Stimulated activated CD4-positive, alpha-beta T cell treated with anti-CD3 and anti-CD28 coated beads, Interleukin-1b, Interleukin-23, amount 100 ng/mL, for 1 hour (primary cell): ENCODE measurements at places on chromosomes 5 and 9.

GRCh38 chr5:143695244-143695864, 116.6 kb upstream of the HMHB1 start:
- no peak for DNase-seq

DNA sequence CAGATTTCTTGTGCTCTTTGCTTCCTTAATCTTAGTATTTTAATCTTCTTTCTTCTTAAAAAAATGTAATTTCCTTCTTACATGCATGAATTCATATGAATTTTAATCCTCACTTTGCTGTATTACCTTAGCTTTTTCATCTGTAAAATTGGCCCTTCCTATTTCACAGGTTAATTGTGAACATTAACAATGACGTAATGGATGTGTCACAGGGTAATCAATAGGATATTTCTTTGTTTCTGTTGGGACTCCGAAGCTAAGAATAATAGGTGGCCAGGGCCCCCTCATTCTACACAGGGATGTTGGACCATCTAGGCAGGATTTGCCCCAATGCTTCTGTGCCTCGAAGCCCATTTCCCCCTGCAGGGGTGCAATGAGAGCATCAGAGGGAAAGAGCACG, 187.4 kb upstream of the NFIB start:
- no peak for DNase-seq

DNA sequence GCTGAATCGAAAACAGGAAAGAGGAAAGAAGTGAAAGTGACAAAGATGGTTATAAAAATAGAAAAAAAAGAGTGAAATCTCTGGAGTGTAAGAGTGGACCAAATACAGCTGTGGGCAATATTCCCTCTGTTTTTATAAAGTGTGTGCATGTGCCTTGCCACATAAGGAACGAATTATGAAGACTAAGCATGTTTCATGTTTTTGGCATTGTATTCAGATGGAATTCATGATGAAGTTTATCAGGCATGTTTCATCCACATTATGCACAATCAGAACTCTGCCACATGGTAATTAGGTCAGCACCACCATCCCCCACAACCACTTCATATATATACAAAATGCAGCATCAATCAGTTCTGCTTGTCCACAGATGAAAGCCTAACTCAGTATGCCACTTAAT, 348.0 kb downstream of the ZNF608 start:
- DNase-seq = no peak

- no peak for DNase-seq
Observed at GRCh38 chr5:128974567-128974966, 9.3 kb downstream of the SLC27A6 start.

GRCh38 chr5:95113489-95113888, 171.4 kb downstream of the MCTP1 start:
- no peak for DNase-seq

DNA sequence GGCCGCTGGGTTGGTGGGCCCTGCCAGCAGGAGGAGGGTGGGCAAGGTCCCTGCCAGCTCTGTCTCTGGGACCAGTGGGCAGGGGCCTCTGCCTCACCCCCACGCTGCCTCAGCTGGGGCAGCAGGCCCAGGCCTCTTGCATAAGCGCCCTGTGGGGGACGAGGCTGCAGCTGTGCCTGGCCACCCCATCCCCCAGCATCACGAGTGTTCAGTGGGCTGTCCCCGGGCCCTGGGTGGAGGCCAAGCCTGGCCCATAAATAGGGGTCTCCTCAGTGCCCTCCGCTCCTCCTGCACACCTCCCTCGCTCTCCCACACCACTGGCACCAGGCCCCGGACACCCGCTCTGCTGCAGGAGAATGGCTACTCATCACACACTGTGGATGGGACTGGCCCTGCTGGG, at the start of gene PTGDS:
TSS of gene PTGDS (plus strand) at position 282 of the 400 bp plus-strand sequence. CDS start at position 357, 75 bp downstream.
- DNase-seq = no peak

GRCh38 chr5:150789943-150790611, 11.5 kb downstream of the SMIM3 start:
- peak; percentile 32 for DNase-seq
